ENCODE measurements at places on chromosomes 2 and 18. TPM values are rescaled to one million over a fixed set of nuclear protein-coding genes. Genes with fewer than 3 reads are reported as not detected.

DNA sequence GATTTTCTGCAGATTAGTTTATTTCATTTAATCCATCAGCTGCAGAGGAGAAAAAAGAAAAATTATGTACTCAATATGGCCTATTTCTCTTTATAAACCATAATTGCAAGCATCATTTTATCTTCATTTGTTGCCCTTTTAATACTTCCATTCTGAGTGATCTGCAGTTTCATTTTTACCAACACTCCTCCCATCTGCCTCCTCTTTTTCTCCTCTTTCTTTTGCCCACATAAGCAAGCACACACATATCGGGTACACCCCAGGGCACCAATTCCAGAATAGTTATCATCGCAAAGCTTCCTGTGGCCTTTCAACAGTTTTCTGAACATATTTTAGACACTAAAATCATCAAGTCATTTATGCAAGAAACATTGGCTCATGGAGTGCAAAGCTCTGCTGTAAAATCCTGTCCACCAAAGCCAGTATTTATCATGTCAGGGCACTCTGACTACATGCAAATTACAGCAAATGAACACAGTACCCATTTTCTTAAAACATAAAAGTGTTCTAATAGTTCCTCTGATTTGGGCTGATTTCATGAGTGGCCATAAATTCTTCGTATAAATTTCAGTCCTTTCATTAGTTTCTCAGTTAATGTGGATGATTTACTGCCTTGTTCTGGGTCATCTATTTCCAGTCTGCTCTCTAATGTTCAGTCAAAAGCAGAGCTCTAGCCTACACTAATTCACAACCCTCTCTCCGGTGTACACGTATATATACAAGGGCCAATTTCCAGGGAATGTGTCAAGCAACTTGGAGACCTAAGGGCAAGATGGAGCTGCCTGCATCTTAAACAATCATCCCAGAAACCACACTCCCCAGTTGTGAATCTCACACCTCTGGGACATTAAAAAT lies 281.3 kb downstream of the STK39 start:
- no peak for DNase-seq

DNA sequence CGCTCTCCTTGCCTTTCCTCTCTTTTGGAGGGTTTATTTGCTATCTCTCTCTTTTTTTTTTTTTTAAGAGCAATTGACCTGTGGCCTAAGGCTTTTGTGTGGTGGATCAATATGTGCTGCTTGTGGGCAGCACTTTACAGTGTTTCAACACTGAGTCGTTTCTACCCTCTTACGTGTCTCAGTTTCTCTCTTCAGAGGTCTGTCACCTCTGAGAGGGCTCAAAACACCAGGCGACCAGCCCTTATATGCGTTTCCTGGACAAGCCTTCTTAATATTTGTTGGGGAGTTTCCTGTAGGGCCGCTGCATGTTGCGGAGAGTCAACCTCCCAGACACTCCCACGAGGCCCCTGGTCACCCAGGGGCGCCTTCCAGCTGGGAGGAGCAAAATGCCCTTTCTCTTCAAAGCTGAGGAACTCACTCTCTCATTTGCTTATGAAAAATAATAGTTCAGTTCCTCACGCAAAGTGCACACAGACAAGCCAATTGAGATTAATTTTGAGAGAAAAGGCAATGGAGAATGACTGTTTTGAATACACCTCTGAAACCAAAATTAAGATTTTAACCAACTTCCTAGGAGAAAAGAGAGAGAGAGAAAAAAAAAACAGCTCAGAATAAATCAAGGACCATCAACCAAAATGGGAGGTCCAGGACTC lies 96.3 kb upstream of the B3GNT2 start:
- no peak for DNase-seq

- DNase-seq = no peak
These were observed 40.6 kb downstream of the TRABD2A start for GRCh38 chr2:84840306-84840705.

DNA sequence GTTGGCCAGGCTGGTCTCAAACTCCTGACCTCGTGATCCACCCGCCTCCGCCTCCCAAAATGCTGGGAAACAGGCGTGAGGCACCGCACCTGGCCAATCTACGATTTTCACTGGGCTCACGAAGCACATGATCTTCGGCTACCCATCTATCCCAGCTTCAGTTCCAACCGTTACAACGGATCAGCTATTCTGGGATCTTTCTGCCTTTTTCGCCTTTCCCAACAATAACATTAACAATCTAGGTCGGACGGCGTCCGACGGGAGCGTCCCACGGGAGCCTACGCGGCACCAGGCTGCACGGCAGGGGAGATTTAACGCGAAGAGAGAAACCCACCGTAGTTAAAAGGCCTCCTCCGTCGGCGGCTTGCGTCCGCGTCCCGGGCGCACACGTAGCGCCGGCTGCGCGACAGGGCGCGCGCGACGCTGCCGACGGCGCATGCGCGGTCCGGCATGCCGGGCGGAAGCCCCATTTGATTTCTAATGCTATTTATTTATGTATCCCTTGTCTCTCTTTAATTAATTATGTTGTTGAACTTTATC lies at the start of gene MSL3B:
MSL3B (minus strand) TSS at position 394 of the 540 bp plus-strand sequence.
- DNase-seq = peak; percentile 73

GRCh38 chr18:47204908-47205522 lies 28.9 kb upstream of the IER3IP1 start:
- DNase-seq = peak; percentile 59

CD8B2 gene
- 0.09 TPM for total RNA-seq

UGT1A4 gene
- not detected for total RNA-seq

GRCh38 chr2:58669998-58670397 lies 428.9 kb upstream of the FANCL start:
- no peak for DNase-seq

DNA sequence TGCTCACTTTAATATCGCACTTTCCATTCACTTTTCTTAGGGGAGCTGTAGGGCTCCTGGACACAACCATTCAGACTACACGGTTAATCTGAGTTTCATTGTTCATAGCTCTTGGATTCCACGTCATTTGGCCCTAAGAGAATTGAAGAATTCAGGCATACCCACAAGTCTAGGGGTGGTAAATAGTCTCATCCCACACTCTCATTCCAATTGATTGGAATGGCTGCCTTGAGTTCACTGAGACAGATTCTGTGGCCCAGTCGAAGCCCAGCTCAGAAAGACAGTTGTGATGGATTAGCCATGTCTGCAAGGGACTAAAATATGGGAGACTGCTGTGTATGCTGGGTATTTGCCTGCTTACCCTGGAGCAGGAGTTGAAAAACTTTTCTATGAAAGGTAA lies 124.6 kb downstream of the TFCP2L1 start:
- no peak for DNase-seq

OSBPL6 gene
- 2.5 TPM for total RNA-seq

GRCh38 chr18:24633121-24633520 lies 172.7 kb downstream of the HRH4 start:
- no peak for DNase-seq

- DNase-seq = no peak
These were observed 46.3 kb downstream of the ITSN2 start for GRCh38 chr2:24313744-24314632.

DNA sequence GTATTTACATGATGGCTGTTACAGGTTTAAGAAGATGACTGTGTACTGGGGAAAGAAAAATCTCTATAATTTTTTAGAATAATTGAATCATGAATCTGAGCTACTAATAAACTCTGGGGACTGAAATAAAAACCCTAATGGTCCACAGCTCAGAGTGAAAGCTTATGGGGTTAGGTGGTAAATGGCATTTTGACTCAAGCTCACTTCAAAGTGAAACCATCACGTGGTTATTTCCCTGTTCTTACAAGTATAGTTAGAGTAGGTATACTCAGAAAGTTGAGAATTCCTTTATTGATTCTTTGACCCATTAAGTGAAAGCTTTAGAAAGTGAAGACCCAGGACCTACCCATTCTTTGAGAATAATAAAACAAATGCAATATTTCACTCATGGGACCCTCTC lies 626.2 kb upstream of the SETBP1 start:
- no peak for DNase-seq

DNA sequence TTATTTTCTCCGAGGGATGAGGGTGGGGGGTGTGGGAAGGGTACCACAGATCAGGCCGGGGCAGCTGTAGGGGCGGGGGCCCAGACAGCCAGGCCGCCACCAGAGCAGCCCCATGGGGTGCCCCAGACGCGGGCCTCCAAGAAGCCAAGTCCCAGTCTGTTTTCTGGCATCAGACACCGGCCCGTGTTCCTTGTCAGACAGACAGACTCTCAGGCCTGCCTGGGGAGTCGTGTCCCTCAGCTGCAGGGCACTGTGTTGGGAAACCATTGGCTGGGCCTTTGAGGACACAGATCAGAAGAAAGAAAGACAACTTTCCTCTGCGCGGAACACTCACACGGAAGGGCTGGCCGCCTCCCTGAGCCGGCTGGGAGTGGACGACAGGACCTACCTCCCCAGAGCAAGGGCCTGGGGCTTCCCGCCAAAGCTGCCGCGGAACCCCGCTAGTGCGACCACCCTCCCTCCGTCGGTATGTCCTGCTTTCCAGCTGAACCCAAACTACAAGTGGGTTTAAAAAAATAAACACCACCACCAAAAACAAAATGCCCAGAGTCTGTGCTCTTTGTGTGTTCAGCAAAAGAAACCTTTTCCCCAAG lies 88.0 kb downstream of the SMAD7 start:
- no peak for DNase-seq

DNAH7 gene
- not detected for total RNA-seq

- peak; percentile 13 for DNase-seq
These were observed 50.5 kb downstream of the MRPL35 start for GRCh38 chr2:86249579-86250391.

GRCh38 chr2:99619151-99619550 lies 129.3 kb upstream of the REV1 start:
- DNase-seq = no peak

DNA sequence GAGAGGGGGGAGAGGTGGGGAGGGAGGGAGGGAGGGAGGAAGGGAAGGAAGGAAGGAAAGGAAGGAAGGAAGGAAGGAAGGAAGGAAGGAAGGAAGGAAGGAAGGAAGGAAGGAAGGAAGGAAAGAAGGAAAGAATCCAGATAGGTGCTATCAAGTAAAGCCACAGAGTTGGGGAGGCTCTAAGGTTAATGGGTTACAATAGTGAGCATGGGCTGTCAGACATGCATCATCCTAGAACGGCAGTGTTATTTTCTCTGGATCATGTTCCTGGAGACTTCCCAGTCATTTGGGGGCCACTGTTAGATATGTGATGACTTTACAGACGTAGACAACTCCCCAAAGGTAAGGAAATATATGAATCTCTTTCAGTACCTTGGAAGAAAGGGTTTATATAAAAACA lies 31.1 kb downstream of the CDK15 start:
- DNase-seq = no peak

- no peak for DNase-seq
These were observed 255.4 kb downstream of the AGAP1 start for GRCh38 chr2:235749121-235749770.

- no peak for DNase-seq
These were observed 427.5 kb downstream of the LRATD1 start for GRCh38 chr2:15059870-15060512.

Data from activated CD4-positive, alpha-beta T cell treated with anti-CD3 and anti-CD28 coated beads for 36 hours (primary cell).